ENCODE measurements at places on chromosomes 6 and 20.
A peak's percentile ranks its signal among the peaks of the same experiment; 100 is the strongest.

DNA sequence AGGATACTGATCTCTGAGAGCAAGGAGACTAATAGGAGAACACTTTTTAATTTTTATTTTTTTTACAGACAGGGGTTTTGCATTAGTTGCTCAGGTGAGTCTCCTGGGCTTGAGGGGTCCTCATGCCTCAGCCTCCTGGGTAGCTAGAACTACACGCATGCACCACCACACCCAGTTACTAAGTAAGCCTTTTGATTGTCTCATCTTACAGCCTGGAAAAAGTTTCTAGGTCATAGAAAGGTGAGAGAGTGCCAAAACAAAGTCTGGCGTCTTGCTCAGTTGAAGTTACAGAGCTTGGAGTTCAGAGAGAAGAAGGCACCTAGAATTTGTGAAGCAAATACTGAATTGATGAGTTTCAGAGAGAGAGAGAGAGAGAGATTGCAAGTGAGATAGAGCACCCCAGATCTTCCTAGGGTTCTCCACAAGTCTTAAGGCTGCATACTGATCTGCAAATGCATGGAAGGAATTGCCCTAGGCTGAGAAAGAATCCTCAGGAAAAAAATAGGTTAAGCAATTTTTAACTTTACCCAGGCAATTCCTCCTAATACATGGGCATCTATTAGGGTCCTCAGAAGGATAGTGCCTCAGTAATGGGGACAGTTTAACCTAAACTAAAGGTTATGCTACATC is 37.6 kb upstream of the PHIP start:
- DNase-seq: no peak

GRCh38 chr20:49377326-49377725 is 99.5 kb upstream of the ZNFX1 start:
- no peak for DNase-seq

DNA sequence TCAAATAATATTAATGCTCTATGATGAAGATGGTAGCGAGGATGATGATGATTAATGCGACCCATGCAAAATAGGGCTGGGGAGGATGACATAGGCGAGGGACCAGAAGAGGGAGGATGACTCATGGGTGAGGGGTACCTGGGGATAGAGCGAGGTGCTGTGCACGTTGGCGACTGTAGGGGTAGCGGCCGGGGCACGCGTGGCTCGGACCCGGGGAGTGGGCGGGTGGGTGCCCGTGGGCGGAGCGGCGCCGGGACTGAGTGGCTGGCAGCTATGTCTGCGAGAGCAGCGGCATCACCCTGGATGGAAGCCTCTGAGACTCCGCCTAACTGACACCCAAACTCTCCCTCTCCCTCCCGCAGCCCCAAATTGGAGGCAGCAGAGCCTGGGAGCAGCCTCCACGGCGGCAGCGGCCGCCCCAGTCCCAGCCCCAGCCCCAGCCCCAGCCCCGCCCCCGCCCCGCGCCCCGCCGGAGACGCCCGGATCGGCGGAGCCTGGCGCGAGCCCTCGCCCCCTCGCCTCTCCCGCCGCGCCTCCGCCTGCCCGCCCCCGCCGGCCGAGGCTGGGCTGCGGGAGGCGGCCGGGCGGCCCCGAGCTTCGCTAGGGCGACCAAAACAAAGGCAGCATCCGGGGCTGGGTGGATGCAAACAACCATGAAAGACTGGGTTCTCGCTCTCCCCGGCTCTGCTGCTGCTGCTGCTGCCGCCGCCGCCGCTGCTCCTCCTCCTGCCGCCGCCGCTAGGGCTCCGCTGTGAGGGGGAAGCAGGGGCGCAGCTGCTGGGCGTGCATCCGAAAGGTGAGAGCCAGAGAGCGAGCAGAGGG is at the start of gene RIMS1:
Gene RIMS1 (plus strand): TSS at position 367 of the 822 bp plus-strand sequence. CDS start 474 bp downstream, outside the sequence.
- DNase-seq: peak; percentile 69

DNA sequence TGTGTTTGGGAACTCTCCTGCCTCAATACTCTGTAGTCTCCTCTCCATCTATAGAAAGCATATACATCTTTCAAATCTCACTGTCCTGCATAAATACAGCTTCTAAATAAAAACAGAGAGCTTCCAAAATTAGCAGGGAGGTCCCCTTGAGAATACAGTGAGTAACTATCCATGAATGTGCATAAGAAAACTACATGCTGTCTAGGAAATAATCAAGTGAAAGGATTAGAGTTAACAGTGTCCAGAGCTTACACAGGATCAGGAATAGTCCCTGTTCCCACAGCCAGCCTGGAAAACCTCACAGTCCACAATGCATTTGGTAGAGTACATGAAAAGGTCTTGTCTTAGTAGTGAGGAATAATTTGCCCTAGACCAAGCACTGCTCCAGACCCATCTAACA is 123.0 kb upstream of the POU3F2 start:
- no peak for DNase-seq

- no peak for DNase-seq
Measured at GRCh38 chr20:44803383-44803941, 6.9 kb downstream of the RIMS4 start.

DNA sequence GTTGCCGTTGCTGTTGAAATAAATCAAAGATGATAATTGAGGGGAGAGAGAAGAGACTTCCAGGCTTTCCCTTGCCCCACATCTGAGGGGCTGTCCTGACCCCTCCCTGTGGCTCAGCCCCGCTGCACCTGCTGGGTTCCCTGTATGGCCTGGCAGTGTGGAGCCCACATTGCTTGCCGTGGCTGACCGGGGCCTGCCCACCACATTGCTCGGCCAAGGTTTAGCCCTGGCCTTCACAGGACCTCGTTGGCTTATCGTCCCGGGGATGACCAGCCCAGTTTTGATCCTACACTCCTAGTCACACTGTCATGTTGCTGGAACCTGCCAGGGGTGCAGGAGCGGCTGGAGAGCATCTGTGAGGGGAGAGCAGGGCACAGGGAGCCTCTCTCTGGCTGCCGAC is 102.4 kb downstream of the CDH4 start:
- DNase-seq: no peak

- no peak for DNase-seq
Measured at GRCh38 chr20:51738877-51739447, 29.2 kb downstream of the ATP9A start.

DNA sequence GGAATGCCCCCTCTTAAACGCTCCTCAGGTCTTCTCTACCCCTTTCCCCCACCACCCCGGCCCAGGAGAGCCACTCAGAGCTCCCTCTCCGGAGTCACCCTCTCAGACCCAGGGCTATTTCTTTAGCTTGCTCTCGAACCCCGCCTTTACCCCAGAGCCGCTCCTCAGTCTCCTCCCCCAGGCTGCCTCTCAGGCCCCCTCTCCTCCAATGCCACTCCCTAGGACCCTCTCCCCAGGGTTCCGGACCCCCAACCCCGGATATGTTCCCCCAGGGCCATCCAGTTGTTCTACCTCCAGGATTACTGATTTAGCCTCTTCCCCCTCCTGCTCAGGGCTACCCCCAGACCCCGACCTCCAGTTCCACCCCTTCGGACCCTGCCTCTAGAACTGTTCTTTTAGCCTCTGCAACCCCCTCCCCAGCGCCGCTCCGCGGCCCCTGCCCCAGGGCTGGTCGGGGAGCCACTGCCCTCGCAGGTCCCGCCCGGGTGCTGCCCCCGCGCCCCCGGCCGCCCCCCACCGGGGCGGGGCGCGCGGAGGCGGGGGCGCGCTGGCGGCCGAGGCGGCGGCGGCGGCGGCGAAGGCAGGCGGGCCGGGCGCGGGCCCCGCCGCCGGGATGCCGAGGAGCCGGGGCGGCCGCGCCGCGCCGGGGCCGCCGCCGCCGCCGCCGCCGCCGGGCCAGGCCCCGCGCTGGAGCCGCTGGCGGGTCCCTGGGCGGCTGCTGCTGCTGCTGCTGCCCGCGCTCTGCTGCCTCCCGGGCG is at the start of gene MMP24:
Gene MMP24 (plus strand): TSS at position 565 of the 758 bp plus-strand sequence. CDS start 49 bp downstream, at position 614.
- peak; percentile 51 for DNase-seq

DNA sequence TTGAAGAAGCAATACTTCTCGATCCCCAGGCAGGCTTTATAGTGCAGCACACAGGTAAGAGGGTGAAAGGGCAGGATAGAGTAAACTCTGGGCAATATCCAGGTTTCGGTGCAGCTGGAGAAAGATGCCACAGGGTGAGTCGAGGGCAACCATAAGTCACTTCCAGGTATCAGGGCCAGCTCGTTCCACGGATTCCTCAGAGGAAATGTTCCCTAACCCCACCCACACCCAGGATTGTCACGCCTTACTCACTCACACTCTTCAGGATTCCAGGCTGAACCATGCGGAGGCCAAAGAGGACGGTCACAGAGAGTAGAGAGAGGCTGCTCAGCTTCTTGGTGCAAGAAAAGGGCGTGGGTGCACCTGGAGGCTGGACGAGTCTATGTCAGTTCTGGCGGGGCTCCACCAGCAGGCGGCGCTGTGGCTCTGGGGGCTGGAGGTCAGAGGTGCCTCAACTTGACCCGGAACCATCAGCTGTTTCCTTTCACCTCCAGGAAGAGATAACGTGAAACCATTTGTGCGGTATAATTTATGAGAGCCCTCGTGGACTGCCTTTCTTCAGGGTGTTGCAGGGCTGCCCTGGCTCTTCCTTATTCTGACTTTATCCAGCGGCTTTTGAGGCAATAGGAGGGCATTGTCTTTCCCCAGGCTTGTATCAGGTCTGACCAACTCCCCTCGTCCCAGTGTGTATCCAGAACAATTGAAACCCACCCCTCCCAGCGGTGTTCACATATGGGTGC is 14.5 kb upstream of the WFDC12 start:
- DNase-seq: peak; percentile 30

DNA sequence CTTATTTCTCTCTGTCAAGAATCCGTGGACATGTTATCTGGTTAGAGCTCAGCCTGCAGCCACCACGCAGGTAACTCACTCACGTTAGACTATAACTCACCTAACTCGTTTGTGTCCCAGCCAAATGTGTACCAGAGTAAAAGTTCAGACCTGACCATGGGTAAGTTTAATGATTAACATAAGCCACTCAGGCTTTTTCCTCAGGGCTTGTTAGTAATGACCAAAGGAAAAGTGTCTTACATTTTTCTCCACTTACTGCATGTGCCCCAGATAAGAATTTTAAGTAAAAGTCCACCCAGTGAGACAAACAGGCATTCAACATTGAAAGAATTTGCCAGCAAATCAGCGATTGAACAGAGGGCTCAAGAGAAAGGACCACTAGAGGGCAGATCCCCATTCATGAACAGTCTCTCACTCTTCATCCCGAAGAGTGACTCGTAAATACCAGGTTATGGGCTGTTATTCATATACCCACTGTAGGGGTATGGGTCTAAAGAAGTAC is at the start of gene PKHD1:
Gene PKHD1 (minus strand): TSS at position 116 of the 502 bp plus-strand sequence. CDS start 2,680 bp downstream, outside the sequence.
- DNase-seq: peak; percentile 14

DNA sequence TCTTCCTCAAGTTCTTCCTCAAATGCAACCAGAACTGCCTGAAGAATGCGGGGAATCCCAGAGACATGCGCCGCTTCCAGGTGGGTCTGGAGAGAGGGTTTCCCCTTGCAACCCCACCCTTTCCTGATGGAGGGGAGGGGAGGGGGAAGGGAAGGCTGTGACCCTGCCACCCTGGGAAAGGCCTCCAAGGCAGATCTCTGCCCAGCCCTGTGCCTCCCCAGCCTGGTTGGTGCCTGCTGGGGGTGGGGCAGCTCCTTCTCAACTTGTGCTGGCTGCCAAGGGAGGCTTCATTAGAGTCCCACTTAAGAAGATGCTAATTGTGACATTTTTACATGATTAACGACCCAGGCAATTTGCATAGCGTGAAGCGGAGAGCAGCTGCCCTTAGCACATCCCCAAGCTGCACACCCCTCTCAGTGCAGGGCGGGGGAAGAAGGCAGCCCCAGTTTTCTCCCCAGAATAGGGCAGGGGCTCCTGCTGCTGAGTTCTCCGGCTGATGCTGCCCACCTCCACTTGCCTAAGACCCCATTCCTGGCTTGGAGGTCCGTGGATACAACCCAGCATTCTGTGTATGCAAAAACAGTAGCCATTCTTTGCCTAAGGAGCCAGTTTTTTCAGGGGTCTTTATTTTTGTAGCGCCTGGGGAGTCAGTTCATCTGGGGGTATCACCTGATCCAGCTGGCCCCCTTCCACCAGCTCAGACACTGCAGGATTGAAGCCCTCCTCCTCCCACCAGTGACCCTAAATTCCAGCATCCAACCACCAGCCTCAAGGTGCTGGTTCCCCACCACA is 51.7 kb downstream of the CPXM1 start:
- no peak for DNase-seq

GRCh38 chr6:12748815-12749521 is 32.4 kb downstream of the PHACTR1 start:
- DNase-seq: peak; percentile 8

DNA sequence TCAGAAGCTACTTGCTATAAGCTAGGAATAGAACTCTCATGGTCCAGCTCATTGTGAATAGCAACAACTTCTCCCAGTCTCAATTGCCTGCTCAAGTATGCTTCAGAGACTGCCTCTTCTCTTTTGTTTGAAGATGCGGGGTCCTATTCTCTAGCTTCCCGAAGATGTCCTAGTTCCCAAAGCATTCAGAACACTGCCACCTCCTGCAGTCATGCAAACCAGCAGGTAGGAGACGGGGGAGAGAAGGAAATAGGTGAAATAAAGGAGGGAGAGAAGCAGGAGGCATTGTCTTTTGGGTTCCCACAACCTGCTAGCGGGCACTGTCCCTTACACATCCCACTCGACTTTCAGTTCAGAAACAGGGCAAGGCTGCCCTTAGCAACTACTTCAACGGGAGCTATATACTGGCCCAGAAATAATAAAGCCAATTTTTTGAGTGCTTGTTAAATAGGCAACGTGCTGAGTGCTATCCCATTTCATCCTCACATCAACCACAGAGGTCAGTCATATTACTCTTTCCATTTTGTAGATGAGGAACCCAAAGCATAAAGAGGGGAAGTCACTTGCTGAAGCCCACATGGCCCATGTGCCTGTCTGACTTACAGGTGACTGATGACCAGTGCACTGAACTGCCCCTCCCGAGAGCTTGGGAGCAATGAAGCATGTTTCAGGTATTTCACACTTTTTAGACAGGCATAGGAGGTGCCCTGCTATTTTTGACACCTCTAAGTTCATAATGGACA is 61.9 kb upstream of the ATXN1 start:
- no peak for DNase-seq

DNA sequence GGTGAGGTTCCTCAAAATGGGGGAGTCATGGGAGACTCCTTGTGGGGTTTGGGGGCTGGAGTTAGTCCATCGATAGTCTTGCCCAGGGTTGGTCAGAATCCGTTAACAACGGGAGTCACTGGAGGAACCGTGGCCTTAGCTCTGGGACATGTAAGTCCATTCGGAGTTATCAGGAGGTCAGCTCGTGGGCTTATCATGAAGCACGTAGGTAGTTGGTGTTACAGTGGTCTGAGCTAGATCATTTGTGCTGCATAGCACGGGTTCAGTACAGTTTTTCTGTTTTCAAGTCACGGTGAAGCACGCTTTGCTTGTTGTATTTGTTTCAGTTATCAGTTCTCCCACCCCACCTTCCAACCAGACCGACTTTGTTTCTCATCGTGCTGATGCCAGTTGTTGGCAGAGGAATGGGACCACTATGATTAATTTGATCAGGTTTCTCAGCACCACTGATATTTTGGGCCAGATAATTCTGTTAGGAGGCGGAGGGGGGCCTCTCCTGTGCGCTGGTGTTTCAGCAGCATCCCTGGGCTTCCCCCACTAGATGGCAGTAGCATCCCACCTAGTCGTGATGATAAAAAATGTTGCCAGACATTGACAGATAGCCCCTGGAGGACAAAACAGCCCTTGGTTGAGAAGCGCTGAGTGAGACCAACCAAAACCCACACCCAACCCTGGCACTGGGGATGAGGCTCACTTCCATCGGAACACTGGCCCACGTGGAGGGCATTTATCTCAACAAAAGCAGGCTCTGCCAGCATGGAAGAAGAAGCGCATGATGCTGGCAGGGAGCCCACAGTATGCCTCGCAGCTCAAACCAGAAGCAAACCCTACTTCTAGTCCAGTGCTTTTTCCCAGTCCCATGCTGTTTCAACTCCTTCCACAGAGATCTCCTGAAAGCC is 2.2 kb upstream of the APMAP start:
- DNase-seq: peak; percentile 86

Data from GM03348 (cell line).